ENCODE measurements at places on chromosomes 16 and 17.

- no peak for DNase-seq
Observed at GRCh38 chr16:8591451-8591850, 1.1 kb upstream of the TMEM114 start.

DNA sequence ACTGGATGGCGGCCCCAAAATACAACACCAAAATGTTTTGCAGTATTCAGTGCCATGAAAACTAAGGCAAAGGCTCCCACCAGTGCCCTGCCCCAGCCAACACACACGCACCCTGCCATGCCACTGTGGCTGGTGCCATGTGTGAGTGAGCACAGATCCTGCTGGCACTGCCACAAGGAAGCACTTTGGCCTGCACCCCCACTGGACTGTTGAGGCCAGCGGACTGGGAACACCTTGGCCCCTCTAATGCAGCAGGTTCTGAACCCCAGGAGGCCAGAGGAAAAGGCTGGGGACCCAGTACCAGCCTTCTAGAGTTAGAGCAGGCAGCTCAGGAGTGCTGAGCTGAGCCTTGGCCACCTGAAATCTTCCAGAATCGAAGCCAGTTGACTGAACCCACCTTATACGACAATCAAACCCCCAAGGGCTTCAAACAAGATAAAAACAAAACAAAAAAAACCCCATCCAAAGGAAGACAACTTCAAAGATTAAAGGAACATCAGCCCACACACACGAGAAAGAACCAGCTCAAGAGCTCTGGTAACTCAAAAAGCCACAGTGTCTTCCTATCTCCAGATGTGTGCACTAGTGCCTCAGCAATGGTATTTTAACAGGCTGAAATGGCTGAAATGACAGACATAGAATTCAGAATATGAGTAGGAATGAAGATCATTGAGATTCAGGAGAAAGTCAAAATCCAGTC lies 21.5 kb downstream of the NLRP1 start:
- no peak for DNase-seq

DNA sequence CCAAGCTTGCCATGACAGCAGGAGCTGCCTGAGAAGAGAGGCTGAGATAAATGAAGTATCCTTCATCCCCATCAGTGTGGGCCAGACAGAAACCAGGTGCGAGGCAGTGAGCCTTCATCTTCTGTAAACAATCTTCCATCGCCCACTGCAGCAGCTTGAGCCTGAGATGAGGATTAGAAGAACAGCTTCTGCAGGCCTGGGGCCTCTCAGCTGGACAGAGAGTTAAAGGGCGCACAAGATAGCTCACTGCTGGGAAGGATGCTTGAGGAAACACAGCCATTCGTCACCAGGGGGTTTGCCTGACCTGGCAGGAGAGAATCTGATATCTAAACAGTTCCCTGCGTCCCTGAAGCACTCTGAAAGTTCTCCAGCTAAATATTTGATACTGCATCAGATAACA lies 27.1 kb downstream of the HOXB1 start:
- DNase-seq = no peak

- DNase-seq = no peak
Observed at GRCh38 chr17:55742272-55743102, 8.4 kb upstream of the PCTP start.

GRCh38 chr17:16494059-16494458 lies 2.1 kb upstream of the LRRC75A start:
- no peak for DNase-seq

GRCh38 chr16:21157632-21158031 lies 842 bp upstream of the LDAF1 start:
- DNase-seq = no peak

DNA sequence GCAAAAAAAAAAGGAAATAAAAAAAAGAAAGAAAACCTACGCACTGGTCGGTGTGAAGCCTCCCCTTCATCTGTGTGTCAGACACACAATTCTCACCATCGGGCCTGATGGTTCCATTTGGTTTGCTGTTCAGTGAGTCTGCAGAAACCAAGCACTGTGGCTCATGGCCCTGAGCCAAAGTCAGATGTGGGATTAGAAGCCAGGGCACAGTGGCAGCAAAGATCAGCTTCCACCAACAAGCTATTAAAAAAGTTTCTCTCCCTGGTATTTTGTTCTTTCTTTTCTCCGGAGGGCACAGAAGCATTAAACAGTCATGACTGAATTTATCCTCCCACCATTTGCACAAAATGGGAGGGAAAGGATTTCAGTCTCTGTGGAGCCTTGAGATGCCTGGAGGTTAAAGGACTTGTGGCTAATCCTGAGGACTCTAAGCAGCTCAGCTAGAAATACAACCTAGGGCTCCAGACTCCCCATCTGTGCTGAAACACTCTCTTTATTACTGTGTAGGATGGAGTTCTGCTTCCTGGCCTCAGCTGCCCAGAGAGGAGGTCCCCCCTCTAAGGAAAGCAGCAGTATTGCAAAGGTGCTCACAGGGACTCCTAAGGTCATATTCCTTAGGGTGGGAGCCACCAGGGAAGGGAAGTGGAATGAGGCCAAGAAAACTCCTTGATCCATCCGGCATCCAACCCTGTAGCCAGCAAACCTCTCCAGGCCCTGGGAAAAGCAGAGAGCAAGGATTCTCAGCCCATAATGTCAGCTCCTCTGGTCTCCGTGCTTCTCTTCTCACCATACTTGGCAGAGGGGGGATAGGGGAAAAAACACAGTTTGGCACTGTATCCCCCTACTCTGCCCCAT lies 28.2 kb downstream of the SLC39A11 start:
- DNase-seq = no peak

DNA sequence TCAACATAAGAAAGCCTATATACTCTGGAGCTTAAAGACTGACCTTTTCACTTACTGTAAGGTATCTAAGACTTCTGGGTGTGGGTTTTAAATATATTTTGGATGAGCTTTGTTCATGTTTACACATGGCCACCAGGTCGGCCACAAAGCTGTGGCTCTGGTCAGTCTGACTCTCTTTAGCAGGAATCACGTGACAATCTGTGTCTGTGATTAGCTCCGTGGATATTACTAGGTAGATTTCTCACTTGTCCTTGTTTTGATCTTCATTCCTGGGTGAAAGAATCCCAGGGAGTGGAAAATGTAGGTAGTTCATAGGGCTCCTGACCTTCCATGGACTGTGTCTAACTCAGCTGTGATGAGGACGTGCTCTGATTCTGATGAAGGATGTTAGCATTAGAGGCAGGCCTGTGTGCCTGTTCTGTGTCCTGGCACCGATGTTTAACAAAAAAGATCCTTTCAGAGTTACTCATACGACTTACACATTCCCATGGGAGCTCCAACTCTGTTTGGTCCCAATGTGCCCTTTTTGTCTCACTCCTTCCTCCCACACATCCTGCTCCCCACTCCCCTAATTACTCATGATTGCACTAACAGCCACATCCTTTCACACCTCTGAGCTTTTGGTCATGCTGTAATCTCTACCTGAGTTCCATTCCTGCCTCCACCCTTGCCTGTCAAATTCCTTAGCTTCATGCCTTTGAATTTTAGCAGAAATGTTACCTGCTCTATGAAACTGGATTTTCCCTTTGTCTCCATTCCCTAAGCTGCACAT lies 425.1 kb downstream of the MAF start:
- DNase-seq = no peak

- no peak for DNase-seq
Observed at GRCh38 chr17:7468804-7469389, 10.5 kb downstream of the ZBTB4 start.

- no peak for DNase-seq
Observed at GRCh38 chr17:39229274-39229913, 3.6 kb upstream of the STAC2 start.

GRCh38 chr17:73902416-73903181 lies 258.4 kb upstream of the SDK2 start:
- DNase-seq = no peak

GRCh38 chr17:83180996-83181481 lies 101.6 kb downstream of the METRNL start:
- no peak for DNase-seq

DNA sequence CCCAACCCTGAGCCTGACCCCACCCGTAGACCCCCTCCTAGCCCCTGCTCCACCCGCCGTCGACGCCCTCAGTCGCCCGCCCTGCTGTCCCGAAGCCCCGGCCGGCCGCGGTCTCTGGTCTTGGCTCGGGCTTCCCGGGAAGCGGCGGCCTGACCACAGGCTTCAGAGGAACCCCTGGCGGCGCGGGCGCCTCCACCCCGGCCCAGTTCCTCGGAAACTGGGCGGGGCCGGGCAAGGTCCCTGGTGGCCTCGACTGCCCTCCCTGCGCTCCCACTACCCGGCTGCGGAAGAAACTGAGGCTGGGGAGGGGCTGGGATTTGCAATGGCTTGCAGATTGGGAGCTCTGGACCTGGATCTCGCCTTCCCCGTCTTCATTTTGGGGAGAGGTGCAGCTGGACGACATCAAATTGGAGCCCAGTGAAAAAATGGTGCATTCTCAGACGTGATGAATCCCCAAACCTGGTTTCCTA lies 692 bp upstream of the SOCS1 start:
- DNase-seq = peak; percentile 76

DNA sequence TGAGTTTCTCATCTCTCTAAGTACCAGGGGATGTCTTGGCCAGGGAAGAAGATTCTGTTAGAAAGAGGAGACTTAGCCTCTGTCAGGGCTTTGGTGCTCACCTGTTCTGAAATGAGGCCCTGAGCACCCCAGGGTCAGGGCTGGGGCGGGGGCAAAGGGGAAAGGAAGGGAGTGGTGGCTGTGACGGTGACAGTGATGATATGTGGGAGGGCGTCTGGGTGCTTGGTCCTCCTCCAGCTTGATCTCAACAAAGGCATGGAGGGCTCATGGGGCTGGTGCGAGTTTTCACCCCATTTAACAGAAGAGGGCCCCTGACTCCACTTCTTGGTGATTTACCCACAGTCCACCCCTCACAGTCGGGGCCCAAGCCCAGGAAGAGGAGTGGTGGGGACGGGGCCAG lies 15.1 kb downstream of the SOX8 start:
- no peak for DNase-seq

DNA sequence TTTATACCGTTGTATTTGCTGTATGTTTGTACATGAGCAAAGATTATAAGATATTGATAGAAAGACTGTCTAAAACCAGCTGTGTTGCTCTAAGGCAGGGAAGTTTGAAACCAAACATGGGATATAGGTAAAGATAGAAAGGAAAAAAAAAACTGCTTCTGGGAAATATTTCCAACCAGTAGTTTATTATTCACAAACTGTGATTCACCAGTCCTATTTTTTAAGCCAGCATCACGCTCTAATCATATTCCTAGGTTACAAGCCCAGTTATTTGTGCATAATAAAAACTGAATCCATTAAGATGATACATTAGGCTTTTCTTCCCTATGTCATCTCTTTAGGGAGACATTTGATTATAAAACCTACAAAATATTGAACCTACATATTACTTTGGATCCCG lies 4.0 kb downstream of the ERN1 start:
- DNase-seq = no peak

DNA sequence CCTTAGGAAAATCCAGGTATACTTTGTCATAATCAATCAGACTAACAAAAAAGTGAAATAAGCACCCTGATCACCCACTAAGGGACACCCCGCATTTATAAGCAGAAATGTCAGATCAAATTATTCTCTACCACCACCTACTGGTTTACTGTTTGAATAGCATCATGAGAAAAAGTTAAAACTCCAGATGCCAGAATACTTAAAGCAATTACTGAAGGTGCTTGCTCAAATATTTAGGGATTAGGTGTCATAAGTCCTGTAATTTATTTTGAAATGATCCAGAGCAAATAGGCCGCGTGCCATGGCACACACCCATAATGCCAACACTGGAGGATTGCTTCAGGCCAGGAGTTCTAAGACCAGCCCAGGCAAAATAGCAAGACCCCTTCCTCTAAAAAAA lies 2.3 kb downstream of the TOP2A start:
- DNase-seq = no peak

- no peak for DNase-seq
Observed at GRCh38 chr16:71456801-71457200, 5.2 kb downstream of the ZNF23 start.

- no peak for DNase-seq
Observed at GRCh38 chr16:30369938-30370455, 297 bp downstream of the TBC1D10B start.

GRCh38 chr16:48497932-48498768 lies 111.8 kb downstream of the N4BP1 start:
- DNase-seq = no peak

DNA sequence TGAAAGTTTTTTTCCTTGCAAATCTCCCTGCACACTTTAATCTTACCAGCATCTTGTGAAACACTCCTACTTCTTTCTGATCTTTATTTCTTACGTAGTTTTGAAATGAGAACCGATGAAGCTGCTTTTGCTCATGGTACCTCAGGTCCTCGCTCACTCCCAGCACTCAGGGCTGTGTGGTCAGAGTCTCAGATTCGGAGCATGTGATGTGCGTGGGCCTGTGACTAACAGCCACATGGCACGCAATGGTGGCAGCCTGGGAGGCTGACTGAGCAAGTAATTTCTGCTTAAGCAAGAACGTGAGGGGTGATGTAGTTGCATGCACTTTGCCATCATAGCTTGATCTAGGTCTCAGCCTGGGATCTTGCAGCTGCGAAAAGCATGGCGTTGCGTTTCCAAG lies 624.3 kb downstream of the MAF start:
- no peak for DNase-seq

GRCh38 chr17:8283356-8283755 lies 5.1 kb upstream of the RANGRF start:
- DNase-seq = no peak
